Esophagus squamous epithelium (tissue), 5 donors: ENCODE measurements at places on chromosomes 1 and 21.

DNA sequence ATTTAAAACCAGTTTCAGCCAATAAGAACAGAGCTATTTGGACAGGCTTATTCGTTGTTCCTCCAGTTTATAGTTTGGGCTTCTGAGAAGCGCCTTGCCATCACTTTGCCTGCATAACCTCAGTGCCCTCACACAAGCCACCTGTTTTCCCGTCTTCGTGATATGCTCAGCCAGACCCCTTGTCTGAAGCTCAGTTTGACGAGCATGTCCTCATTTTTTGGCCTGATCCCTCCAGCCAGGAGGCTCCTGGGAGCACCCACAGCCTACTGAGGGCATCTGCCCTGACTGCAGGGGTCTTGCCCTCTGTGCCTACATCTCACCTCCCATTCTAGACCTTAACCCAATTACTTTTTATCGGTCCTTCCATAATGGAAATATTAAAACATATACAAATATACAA is 95.3 kb downstream of the ADARB1 start:
- no peak for DNase-seq

DNA sequence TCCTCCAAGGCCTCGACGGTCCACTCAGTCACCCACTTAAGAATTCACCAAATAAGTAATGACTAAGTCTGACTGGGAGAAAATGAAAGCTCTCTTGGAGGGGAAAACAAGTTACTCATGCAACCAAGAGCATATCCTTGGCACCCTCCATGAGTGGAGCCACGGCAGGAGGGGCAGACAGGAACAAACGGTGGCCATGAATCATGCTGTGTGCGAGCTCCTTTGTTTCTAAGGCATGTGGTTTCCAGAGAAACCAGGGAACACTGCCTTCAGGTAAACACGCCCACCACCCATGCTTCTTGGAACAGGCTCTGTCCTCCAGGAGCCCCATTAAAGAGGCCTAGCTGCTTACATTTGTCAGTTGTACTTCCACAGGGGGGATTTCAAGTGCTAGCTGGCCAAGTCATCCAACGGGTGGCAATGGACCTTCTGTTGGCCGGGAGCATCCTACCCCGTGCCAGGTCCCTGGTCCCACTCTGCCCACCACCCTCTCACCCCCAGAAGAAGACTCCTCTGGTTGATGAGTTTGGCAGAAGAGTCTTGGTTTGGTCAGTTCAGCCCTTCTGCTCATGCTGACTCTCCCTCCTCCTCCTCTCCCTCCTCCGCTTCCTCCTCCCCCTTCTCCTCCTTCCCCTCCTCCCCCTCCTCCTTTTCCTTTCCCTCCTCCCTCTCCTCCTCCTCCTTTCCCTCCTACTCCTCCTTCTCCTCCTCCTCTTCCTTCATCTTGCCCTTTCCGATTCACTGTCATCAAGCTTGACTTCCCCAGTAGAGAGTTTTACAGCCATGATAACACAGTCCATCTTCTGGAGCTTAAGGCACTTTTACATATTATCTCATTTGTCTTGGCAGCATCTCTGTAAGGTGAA is 107.6 kb downstream of the CCDC185 start:
- DNase-seq = no peak

GRCh38 chr1:109501644-109502363 is 7.7 kb downstream of the AMIGO1 start:
- no peak for DNase-seq

DNA sequence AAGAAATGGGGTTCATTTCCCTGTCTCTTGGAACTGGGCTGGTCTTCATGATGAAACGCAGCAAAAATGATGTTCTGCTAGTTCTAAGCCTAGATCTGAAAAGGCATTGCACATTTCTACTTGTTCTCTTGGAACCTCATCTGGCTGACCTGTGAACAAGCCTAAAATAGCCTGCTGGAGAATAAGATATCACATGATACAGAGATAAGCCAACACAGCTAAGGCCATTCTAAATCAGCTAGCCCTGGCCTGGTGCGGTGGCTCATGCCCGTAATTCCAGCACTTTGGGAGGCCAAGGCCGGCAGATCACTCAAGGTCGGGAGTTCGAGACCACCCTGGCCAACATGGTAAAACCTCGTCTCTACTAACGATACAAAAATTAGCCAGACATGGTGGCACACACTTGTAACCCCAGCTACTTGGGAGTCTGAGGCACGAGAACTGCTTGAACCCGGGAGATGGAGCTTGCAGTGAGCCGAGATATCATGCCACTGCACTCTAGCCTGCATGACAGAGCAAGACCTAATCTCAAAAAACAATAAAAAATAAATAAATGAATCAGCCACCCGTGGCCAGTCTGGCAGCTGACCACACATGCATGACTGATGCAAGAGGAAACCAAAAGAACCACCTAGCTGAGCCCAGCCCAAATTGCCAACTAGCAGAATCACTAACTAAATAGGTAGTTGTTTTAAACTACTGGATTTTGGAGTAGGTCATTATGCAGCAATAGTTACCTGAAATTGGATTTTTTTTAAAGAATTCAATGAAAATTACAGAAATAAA is 18.0 kb downstream of the CD244 start:
- no peak for DNase-seq

DNA sequence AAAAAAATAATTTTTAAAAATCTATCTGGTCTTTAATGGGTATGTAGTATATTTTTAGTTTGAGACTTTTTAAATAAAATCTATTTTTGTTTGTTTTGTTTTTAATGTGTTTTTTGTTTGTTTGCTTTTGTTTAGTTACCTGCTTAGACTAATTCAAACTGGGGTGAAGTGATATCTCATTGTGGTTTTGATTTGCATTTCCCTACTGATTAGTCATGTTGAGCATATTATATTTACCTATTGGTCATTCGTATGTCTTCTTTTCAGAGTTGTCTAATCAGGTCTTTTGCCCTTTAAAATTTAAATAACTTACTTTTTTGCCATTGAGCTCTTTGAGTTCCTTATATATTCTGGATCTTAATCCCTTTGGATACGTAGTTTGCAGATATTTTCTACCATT is 20.3 kb downstream of the CD1B start:
- DNase-seq = no peak

DNA sequence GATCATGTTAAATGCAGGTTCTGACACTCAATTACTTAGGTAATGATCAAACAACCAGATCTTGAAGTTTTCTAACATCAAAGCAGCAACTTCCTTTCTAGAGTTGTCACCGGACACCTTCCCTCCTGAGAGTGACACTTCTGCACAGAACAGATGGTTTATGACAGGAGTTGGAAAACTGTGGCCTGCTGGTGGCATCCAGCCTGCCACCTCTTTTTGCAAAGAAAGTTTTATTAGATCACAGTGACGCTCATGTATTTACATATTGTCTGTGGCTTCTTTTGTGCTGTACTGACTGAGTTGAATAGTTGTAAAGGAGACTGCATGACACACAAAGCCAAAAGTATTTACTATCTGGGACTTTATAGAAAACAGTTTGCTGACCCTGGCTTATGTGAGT is 28.3 kb downstream of the DDR2 start:
- no peak for DNase-seq

- no peak for DNase-seq
Measured at GRCh38 chr1:32636914-32637645, 13.3 kb downstream of the ZBTB8OS start.

- DNase-seq = no peak
Measured at GRCh38 chr1:214342525-214342924, 61.6 kb downstream of the SMYD2 start.

GRCh38 chr1:218341325-218341724 is 3.8 kb upstream of the TGFB2 start:
- DNase-seq = no peak

DNA sequence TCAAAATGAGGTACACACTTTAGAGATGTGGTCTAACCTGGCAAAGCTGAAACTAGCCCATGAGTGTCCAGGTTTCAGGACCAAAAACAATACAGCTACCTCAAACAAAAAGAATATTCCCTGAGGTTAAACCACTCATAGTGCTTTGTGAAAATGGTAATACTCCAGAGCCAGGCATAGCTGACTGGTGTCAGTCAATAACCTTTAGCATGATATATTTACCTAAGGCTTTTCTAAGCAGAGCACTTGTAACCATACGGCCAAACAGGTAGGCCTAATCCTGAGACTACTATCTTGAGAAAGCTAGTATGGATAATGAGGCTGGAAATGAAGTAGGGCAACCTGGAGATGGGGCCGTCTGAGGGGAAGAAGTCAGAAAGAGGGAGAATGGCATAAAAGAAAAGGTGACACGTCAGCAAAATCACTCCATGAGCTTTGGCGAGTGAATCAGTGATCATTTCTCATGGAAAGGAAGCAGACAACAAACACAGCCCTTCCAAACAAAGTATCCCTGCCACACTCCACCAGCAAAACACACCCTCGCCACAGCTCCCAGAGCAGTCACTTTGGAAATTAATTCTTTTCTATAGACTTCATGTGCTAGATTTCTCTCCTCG is 1.7 kb upstream of the LRRC52 start:
- DNase-seq = no peak

- DNase-seq = no peak
Measured at GRCh38 chr1:168792592-168793125, 63.7 kb upstream of the DPT start.

DNA sequence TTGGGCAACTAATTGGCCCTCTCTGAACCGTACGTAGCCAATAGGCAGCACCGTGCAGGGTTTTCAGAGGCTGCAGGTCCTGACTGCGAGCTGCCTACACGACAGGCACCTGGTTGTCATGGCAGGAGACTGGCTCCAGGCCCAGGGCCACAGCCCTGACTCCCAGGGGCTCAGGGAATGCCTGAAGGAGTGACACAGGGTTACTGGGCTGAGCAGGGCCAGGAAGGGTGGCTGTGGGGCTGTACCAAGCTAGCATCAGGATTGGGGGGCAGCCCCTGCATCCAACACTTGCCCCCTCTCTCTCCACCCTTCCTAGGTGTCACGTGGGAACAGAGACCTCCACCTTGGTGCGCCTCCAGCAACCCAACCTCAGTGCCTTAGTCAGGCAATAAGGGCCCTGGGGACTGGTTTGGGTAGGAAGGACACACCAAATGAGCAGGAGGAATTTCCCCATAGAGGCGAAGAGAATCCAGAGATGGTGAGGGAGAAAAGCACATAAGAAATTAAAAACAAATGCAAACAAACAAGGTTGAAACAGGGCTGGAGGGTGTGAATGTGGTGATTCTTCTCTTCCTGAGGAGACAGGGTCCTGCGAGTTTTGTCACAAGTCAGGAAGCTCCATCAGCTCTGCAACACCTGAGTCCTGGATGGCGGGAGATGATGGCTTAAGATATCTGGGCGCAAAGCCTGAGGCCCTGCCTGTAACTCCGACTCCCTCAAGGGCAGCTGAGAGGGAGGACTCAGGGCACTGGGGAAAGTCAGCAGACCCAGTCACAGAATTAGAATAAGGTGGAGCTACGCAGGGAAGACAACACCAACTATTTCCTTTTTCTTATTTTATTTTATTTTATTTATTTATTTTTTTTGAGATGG is 19.7 kb upstream of the RNU1-4 start:
- no peak for DNase-seq

GRCh38 chr1:56517404-56518130 is 61.8 kb downstream of the PLPP3 start:
- no peak for DNase-seq

GRCh38 chr1:63428815-63429214 is 61.4 kb downstream of the ALG6 start:
- no peak for DNase-seq

DNA sequence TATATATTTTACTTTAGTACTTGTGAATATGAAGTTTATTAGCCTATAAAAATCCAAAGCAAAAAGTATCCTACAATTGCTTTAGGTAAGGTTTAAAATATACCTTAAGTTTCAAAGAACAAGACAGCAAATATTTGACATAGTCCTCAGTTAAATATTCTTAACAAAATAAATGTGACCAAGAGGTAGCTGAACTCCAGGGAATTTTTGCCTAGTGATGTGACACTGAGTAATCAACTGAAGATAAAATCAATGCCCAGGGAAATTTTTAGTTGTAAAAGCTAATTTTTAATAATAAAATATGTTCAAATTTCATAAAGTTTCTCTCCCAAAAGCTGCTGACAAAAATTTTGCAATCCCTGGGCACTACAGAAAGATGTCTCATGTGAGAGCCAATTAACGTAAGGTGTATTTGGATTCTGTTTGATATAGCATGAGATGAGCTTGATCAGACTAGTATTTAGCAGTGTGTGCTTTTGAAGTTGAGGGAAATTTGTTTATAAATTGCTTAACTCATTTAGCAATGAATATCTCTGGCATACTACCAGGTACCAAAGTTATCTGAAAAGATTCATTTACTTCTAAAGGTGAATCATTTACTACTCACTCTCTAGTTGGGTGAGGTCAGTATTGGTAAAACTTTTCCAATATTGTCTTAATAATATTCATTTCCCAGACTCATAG is 80.2 kb upstream of the PALMD start:
- no peak for DNase-seq

- no peak for DNase-seq
Measured at GRCh38 chr1:59565611-59566410, 248.9 kb upstream of the HOOK1 start.

- no peak for DNase-seq
Measured at GRCh38 chr1:206867716-206868115, 2.3 kb downstream of the IL20 start.

DNA sequence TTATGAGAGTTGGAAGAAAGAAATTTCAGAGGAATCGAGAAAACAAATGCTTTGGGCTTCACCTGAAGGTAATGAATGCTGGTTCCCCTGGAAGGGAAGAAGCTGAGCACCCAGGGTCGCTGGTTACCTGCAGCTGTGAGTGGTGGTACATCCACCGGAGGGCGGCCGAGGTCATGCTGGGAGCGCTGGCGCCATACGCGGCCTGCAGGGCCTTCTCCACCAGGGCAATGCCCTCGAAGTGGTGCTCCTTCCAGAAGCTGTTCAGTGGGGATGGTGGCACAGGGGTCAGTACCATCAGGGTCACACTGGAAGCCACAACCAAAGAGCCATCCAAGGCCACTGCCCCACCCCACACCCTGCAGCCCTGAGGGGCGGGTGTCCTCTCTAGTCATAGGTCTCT is 16.8 kb downstream of the MRTO4 start:
- DNase-seq = no peak

DNA sequence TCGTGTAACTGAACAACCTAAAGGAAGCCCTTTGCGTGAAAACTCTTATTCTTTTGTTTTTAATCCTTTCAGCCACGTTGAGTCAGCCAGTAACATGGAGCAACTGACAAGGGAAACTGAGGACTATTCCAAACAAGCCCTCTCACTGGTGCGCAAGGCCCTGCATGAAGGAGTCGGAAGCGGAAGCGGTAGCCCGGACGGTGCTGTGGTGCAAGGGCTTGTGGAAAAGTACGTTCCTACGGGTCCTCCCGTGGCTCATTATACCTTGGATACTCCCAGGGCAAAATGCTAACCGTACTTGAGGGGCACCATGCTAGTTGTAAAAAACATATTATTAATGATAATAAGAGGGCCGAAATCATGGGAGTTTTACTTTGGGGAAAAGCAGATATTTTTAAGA is 49.4 kb downstream of the LAMC2 start:
- DNase-seq = no peak

- DNase-seq = no peak
Measured at GRCh38 chr21:17802572-17802971, 16.6 kb downstream of the C21orf91 start.

- no peak for DNase-seq
Measured at GRCh38 chr1:198185759-198186158, 29.0 kb downstream of the NEK7 start.

- DNase-seq = no peak
Measured at GRCh38 chr21:36195613-36196012, 39.0 kb downstream of the DOP1B start.
